Stimulated activated CD4-positive, alpha-beta T cell treated with anti-CD3 and anti-CD28 coated beads, Interleukin-12 subunit alpha, Interleukin-12 subunit beta, amount 100 ng/mL, for 4 hours (primary cell): ENCODE measurements at places on chromosomes 5 and 9.

DNA sequence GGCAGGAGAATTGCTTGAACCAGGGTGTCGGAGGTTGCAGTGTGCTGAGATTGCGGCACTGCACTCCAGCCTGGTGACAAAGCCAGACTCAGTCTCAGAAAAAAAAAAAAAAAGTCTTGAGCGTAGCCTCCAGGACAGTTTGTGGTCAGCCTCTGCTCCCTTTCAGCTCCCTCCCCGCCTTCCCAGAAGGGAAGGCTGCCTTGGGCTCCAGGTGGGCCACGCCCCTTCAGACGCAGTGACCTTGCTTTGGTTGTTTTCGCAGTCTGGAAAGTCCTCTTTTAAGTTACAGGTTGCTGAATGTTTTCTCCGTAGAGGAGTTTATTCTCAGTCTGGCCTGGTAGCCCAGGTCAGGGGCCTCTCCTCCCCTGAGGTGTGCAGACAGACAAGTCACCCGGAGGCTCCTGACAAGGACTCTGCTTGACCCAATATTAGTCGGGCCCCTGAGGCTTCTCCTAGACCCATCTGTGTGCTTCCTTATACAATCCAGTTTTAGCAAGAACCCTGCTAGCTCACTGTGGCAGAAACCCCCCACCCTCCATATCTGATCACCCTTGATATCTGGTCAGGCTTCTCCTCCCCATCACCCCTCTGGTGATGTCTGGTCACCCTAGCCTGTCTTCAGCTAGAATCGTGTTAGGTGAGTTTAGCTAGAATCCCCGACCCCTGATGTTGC is 31.6 kb upstream of the N4BP3 start:
- no peak for DNase-seq

GRCh38 chr5:124199893-124200292 is 546.5 kb downstream of the ZNF608 start:
- DNase-seq = no peak

DNA sequence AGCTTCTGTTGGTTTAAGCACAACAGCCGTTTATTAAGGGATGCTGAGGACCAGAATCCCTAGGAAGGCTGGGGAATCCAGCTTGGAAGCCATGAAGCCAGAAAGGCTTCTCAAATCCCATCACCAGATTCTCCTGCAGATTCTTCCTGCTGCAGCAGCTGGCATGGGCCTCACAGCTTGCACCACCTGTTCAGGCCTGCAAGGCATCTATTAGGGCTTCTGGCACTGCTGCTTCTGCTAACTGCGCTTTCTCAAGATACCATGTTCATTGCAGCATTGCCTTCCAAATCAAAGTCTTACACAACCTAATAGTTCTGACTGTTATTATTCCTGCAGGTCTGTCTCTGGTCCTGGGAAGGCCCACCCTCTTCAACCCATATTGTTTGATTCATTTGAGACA is 51.2 kb upstream of the ZNF366 start:
- no peak for DNase-seq

GRCh38 chr5:111954516-111955395 is 197.8 kb upstream of the NREP start:
- no peak for DNase-seq

DNA sequence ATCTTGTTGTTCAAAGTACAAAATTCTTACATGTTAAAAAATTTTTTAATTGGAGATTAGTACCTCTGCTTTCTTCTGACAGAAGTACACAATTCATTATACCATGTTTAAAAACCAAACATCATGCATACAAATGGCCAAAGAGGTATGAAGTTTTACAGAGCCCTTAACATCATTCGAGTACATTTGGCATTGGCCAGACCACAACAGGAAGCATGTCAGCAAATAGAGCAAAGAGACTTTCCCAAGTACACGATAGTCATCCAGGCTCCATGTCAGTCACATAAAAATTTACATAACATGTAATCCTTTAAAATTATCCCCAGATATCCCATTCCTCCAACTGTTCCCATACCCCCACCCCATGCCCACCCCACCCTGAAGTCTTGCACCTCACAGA is 22.5 kb downstream of the HMGCS1 start:
- no peak for DNase-seq

- no peak for DNase-seq
These were observed 26.6 kb downstream of the MORN5 start for GRCh38 chr9:122186301-122186700.

DNA sequence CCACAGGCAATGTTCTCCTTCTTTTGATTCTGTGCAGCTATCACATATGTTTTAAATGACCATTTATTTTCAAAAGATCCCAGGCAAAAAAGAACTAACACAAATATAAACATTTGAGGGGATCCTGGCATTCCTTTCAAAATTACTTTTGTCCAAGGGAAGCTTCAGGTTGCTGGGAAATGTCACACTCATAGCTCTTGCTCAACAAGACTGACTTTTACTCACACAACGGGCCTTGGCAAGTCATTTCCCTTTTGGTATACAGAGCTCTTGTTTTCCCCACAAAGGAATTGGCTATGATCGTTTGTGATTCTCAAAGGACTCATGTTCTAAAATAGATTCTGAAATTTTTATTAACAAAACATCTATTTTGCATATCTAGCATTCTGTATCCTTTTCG is 4.5 kb upstream of the PALM2AKAP2 start:
- no peak for DNase-seq

GRCh38 chr5:29462241-29462640 is 1731.2 kb upstream of the CDH6 start:
- DNase-seq = no peak

DNA sequence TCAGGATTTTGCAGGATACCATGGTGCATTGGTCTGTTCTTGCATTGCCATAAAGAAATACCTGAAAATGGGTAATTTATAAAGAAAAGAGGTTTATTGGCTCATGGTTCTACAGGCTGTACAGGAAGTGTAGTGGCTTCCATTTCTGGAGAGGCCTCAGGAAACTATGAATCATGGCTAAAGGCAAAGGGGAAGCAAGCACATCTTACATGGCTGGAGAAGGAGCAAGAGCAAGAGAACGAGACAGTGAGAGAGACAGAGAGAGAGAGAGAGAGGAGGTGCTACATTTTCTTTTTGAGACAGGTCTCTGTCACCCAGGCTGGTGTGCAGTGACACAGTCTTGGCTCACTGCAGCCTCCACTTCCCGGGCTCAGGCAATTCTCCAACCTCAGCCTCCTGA is 43.9 kb downstream of the P4HA2 start:
- no peak for DNase-seq

DNA sequence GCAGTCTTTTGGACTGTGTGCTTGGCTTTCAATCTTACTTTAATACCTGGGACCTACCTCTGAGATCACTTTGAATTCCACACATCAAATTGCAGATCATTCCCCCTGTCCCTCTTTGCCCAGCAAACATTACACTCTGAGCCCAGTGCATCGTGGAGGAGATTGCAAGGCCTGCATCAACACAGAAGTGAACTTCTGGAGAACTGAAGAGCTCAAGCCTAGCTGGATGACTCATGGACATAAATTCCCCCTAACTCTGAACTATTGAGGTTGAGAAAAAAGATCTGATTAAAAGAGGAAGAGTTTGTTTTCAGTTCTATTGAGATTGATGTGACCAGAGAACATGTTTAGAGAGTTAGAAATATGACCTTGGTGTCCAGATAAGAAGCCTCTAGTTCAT is 316.0 kb upstream of the DMAC1 start:
- no peak for DNase-seq

DNA sequence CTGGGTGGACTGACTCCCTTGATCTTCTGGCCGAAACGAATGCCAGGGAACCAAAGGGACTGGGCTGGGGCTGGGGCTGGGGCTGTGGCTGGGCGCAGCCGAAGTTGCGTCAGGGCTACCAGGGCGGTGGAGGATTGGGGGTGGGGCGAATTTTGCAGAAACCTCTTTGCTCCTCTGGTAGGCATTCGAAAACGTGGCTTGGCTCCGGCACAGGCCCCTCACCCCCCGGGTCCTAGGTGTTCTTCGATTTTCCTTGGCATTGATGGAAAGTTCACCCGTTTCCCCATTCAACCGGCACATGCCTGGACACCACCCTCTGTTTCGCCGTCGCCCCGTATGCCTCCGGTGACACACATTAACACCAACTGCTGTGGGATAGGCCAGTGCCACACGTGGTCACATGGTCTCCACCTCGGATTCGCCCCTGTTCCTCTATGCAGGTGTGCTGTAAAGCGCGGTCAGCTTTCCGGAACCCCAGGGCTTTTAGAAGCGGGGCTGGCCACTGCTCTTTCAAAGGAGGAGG is 477.1 kb downstream of the SPATA31A7 start:
- no peak for DNase-seq

- no peak for DNase-seq
These were observed 131.0 kb upstream of the VCAN start for GRCh38 chr5:83340511-83340918.

GRCh38 chr5:108998216-108998615 is 250.5 kb downstream of the FER start:
- DNase-seq = no peak

- no peak for DNase-seq
These were observed 219.0 kb upstream of the CDH12 start for GRCh38 chr5:23072179-23072578.

- no peak for DNase-seq
These were observed 95.1 kb downstream of the DAPK1 start for GRCh38 chr9:87592554-87593358.

GRCh38 chr5:136127560-136127959 is 5.1 kb upstream of the SMAD5 start:
- DNase-seq = no peak

DNA sequence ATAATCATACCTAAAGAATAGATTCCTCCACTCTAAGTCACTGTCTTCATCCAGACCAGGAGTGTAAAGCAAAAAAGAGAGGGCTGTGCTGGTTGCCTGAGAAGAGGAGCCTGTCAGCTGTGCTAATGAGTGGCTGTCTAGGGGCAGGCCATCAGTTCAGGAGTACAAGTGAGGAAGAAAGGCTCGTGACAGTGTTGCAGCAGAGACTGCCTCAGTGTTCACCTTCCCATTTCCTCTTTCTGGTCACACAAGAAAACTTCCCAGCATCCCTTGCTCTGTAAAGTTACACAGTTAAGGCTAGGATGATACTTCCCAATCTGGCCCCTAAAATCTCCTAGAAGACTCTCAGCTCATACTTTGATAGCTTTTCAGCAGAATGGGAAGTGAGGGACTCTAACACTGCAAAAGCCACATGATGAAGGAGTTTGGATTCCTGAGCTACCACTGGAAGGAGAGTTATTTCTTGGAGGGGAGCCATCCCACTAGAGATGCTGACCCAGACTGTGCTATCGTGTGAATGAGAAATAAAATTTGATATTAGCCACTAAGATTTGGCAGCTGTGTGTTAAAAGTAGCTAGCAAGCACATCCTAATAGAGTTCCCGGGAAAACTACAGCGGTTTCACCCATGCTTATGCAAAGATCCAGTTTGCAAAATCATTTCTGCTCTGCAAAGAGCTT is 67.1 kb downstream of the ADAMTS12 start:
- DNase-seq = no peak

GRCh38 chr5:13188371-13188770 is 756.1 kb downstream of the DNAH5 start:
- DNase-seq = no peak

DNA sequence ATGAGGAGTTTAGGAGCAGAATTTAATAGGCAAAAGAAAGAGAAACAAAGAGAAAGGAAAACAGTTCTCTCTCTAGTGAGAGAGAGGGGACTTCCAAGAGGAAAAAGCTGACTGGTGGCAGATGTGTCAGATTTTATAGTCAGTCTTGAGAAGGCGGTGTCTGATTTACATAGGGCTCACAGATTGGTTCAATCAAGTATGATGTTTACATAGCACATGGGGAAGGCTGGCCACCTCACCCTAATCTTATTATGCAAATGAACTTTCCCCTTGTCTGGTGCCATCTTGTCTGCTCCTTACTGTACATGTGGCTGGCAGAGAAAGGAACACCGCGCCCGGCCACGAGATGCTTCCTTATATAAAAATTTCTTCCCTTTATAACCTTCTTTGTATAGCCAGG is 24.7 kb downstream of the UNC13B start:
- DNase-seq = no peak

DNA sequence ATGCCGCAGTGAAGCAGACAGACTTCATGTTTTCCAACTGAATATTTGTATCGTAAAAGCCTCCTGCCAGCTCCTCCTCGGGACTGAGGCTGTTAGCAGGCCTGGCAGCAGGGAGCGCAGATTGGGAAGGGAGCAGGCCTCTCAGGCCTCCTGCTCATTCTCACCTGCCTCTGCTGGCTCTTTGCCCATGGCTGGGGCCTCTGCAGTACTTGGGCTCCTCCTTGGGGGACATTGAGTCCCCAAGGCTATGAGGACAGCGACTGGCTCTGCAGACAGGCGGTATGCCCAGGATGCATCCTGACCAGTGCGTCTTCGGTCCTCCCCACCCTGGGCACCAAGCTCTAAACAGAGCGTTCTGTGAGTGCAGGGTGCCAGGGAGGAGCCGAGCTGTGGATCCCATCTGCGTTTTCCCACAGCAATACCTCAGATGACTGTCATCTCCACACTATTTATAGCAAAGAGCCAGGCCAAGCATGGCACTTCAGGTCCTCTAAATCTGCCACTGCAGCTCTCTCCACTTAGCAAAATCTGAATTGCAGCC is 38.7 kb downstream of the TSTD2 start:
- no peak for DNase-seq

- DNase-seq = no peak
These were observed 139.4 kb upstream of the LMX1B start for GRCh38 chr9:126474206-126474765.

DNA sequence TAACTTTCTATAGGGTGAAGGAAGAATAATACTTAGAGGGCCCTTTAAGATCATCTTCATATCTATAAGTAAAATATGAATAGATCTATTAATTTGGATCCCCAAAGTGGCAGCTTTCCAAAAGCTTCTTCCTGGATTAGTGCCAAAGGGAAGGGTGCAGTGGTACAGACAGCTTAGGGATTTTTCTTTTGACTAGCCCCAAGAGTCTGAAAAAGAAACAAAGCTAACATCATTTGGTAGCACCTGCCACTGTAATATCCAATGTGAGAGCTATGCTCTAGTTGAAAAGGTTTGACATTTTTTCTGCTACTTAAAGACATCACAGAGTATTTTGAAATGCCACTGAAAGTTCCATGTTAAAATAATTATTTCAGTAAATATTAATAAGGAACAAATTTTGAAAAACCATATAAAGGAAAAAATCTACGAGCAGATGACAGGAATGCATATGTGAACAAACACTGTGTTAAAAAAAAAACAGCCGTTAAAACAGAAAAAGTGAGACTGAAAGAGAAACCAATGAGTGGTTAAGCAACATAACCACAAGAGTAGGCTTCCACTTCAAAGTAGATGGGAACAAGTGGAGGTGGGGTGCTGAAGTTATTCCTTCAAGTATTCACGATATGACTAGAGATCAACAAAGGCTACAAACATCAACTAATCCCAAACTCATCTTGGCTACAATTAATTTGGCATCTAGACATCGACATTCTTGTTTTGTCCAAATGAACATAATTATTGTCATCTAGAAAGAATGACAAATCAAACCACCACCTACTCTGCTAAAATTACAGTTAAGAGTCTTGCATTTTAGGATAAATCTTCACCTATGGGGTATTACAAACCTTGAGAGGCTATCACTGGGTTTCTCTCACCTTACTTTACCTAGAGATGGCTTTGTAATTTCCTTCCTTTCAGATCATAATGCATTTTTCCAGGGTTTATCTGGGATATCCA is 137.5 kb downstream of the CPLANE1 start:
- DNase-seq = no peak

- no peak for DNase-seq
These were observed 11.6 kb upstream of the SUSD1 start for GRCh38 chr9:112186695-112187094.

GRCh38 chr9:96513622-96514021 is 63.7 kb downstream of the HABP4 start:
- DNase-seq = no peak
